ENCODE measurements at places on chromosomes 7 and 10. TPM values are rescaled to one million over a fixed set of nuclear protein-coding genes. Genes with fewer than 3 reads are reported as not detected.

DNA sequence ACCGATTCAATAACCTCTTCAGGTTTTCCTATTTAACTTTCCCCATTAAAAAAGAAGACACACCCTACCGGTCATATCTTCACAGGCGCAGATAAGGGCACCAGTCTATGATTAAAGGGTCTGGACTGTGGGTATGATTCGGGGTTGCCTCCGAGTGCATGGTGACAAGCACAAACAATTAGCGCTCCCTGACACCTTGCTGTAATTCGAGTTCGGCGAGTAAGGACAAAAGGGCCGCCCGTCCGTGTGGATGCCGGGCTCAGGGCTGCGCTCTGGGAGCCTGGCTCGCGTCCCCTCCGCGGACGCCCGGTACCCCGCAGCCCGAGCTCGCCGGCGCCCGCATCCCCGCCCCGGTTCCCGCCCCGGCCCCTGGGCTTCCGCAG is 111.9 kb upstream of the RHEB start:
- peaks cover 25% of the 10 kb centered on the region for H3K4me1 ChIP-seq
- peaks cover 12% of the 10 kb centered on the region for H3K36me3 ChIP-seq

DNA sequence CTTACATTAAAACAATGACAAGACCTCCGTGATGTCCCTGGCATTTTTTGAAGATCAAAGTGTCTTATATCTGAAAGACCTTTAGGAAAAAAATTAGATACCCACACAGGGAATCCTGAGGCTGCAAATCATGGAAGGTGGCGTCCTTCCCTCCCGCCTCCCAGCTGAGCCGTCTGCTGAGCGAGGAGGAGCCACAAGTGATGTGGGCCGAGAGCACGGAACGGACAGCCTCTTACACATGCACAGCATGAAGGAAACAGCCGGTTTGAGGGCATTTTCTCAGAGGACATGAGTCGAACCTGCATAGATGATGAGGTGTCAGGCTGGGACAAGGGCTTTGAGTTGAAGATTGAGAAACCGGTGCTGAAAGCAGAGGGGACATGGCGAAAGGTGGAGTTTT is 163.3 kb downstream of the ADARB2 start:
- H3K27ac ChIP-seq, result no peak overlapping the region
- DNase-seq, result no peak
- H3K36me3 ChIP-seq, result no peaks in the 10 kb centered on the region
- H3K27me3 ChIP-seq, result no peaks in the 10 kb centered on the region
- no peaks in the 10 kb centered on the region for H3K4me1 ChIP-seq

DNA sequence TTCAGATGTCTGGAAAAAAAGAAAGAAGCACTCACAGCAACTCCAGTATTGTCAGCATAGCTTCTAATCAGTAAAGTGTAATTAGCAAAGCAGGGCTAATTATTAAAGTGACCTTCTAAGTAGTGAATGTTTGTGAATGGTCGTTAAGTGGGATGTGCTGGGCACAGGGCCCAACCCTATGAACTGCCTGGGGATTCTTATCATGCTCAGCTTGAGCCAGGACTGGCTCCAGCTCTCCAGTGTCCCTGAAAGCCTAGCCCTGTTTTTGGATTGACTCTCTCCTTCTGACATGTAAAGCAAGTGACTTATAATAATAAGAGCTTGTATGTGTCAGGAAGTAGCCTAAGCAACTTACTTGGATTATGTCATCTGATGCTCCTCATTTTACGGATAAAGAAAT is 9.5 kb upstream of the TBX20 start:
- no peak overlapping the region for H3K27ac ChIP-seq
- DNase-seq, result no peak
- H3K4me1 ChIP-seq, result peaks cover 2% of the 10 kb centered on the region

Gene PPP1R3C
- not detected for total RNA-seq

DNA sequence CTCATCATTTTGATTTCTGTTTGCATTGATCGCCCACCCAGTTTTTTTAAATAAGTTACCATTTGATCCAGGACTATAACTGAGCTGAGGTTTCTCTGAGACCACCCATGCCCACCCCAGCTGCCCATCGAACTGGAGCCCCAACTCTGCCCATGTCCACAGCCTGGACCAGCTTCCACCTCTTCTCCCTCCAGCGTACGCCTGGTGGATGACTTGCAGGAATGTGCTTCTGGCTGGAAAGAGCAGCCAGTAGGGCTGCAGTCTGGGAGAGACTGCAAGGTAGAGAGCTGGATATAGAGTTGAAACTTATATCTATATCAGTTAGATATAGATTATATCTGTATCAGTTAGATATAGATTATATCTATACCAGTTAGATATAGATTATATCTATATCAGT is 25.8 kb upstream of the LRRC18 start:
- H3K27me3 ChIP-seq, result peaks cover 18% of the 10 kb centered on the region
- no peak for DNase-seq
- peaks cover 3% of the 10 kb centered on the region for H3K4me1 ChIP-seq

Gene PON1
- not detected for total RNA-seq

- peaks cover 53% of the 10 kb centered on the region for H3K36me3 ChIP-seq
- no peak overlapping the region for H3K4me3 ChIP-seq
- peaks cover 89% of the 10 kb centered on the region for H3K4me1 ChIP-seq
- no peaks in the 10 kb centered on the region for H3K27me3 ChIP-seq
These were observed 165.7 kb upstream of the ITGB1 start for GRCh38 chr10:33123680-33124079.

DNA sequence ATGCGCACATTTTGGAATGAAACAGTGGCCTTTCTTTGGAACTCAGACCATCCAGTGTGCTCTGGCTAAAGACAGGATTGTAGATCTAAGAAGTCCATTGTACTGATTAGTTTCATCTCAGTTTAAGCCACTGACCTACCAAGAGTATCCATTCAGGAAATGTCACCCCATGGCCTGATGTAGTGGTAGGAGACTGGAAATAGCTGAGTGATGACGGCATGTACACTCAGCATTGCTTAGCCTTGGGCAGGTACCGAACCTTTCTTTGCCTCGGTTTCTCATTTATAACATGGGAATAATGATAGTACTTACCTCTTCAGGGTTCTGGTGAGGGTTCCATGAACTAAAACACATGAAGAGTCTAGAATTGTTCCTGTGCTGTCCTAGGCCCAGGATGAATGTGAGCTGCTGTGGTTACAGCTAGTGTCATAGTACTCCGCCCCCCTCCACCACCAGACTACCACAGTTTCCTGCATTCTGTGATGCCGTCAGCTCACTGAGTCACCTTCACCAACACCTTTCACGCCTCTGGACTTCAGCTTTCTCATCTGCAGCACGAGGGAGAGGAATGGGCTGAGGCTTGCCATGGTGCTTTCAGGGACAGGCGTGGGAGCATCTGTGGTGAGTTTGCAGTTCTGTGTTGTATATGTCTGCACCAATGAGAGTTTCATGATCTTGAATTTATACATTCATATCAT is 484.0 kb upstream of the GALNT17 start:
- H3K4me1 ChIP-seq, result peaks cover 21% of the 10 kb centered on the region
- no peaks in the 10 kb centered on the region for H3K36me3 ChIP-seq
- H3K27ac ChIP-seq, result peak overlapping the region; percentile 64
- peak overlapping the region; percentile 32 for H3K4me3 ChIP-seq
- peak; percentile 85 for DNase-seq

DNA sequence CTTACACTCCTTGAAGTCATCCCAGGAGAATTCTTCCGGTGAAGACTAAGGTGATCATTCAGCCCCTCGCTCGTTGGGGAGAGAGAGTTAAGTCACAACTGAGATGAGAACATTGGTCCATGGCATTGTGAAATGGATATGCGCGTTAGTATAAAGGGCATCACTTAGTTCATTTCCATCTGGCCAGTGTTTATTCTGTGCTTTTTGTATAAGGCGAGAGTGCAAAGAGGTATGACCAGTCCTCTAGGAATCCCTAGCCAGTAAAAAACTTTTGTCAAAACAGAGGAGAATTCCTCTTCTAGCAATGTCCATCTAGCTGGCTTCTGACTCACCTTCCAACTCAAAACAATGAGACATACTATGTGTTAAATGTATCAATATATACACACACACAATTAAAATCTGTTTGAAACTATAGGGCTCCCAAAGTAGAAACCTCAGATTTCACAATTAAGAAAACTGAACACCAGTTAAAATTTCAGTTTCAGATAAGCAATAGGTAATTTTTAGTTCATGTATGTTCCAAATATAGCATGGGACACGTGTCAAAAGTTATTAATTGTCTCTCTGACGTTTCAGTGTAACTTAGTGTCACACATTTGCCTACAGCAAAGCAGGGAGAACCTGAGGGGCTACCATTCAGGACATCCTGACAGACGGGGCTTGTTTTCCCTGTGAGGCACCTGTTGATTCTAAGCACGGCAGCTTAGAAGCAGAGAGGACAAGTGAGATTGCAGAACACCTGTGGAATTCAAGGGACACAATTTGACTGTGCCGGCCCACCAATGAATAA is 158.9 kb downstream of the KLF6 start:
- H3K4me3 ChIP-seq, result no peak overlapping the region
- H3K36me3 ChIP-seq, result no peaks in the 10 kb centered on the region
- H3K27ac ChIP-seq, result no peak overlapping the region
- peaks cover 6% of the 10 kb centered on the region for H3K27me3 ChIP-seq
- H3K4me1 ChIP-seq, result peaks cover 27% of the 10 kb centered on the region

DNA sequence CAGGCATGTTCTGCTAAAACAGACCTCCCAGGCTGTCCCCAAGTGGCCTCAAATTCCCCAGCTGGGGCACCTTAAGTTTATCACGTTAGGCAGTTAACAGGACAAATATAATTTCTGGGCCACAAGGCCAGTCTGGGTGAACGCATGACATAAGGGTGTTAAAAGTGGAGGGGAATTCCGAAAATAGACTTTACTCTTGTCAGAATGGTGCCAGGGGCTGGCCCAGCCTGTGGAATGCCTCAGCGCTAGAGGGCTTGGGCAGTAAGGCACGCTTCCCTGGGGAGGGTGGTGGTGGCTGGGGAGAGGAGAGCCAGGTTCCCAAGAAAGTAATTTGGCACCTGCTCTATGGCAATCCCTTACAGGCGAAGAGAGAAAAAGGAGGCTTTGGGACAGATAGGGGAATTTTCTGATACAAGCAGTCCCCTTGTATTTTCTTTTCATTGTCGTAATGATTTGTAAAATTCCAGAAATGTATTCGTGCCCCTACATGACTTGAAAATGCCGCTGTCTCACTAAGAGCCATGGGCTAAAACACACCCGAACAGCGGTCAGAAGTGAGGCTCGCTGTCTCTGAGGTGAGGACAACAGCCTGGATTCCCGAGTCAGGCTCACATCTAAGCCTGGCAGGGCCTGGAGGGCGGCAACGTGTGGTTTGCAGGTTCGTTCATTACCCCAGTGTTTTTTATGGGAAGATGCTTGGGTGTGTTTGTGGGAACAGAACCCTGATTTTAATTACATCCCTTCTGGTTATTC is 463.2 kb upstream of the GALNT17 start:
- no peaks in the 10 kb centered on the region for H3K36me3 ChIP-seq
- H3K4me1 ChIP-seq, result peaks cover 9% of the 10 kb centered on the region
- no peak for DNase-seq
- H3K4me3 ChIP-seq, result no peak overlapping the region
- H3K27ac ChIP-seq, result no peak overlapping the region

DNA sequence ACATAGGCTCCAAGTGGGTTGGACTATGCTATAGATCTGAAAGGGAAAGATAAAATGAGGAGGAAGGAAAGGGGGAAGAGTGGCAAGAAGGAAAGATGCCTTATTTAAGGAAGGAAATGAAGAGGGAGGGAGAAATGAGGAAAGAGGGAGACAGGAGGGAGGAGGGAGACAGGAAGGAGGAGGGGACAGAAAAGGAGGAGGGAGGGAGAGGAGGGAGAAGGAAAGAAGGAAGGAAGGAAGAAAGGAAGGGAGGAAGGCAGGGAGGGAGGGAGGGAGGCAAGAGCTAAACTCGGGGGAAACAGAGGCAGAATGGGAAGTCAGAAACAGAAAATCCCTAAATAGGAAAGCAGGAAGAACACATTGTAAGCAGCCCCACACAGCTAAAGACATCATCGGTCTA is 67.4 kb downstream of the KIAA1549 start:
- H3K4me3 ChIP-seq, result no peak overlapping the region
- H3K27ac ChIP-seq, result no peak overlapping the region
- no peak for DNase-seq
- no peaks in the 10 kb centered on the region for H3K4me1 ChIP-seq
- peaks cover 36% of the 10 kb centered on the region for H3K27me3 ChIP-seq

DNA sequence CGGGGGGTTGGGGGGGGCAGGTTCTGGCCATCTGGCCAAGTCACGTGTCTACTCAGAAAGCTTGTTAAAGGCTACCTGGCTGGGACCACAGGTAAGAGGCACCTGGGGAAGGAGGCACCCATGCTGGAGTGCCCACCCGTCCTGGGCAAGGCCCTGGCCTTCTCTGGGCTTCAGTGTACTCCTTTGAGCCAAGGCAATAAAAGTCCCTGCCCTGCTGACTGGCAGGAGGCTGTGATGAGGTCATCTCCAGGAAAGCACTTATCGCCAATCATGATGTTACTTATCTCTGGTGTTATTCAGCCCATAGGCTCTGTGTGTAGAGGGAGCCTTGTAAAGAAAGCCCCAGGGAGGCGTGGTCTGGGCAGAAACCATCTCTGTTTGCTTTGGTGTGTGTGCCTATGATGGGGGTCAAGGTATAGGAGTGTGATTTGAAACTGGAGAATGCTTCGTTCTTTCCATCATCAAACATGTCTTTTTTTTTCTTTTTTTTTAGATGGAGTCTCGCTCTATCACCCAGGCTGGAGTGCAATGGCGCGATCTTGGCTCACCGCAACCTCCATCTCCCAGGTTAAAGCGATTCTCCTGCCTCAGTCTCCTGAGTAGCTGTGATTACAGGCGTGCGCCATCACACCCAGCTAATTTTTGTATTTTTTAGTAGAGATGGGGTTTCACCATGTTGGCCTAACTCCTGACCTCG is 2.5 kb upstream of the CLDN4 start:
- no peak overlapping the region for H3K4me3 ChIP-seq
- peaks cover 9% of the 10 kb centered on the region for H3K27me3 ChIP-seq
- no peaks in the 10 kb centered on the region for H3K36me3 ChIP-seq
- H3K27ac ChIP-seq, result no peak overlapping the region

Gene LARP4B
- total RNA-seq, result 103 TPM

GRCh38 chr7:150378853-150379440 is at the start of gene ZNF775:
Gene ZNF775 (plus strand): TSS chr7:150379330. CDS start chr7:150388471, 9,141 bp downstream.
- H3K4me1 ChIP-seq, result peaks cover 48% of the 10 kb centered on the region
- H3K27ac ChIP-seq, result peak within 1 kb of the TSS; percentile 72
- H3K36me3 ChIP-seq, result no peaks in the 10 kb centered on the region
- H3K4me3 ChIP-seq, result peak within 1 kb of the TSS; percentile 80

GRCh38 chr7:104106108-104106905 is 101.5 kb downstream of the ORC5 start:
- no peaks in the 10 kb centered on the region for H3K4me1 ChIP-seq
- H3K27ac ChIP-seq, result no peak overlapping the region
- H3K4me3 ChIP-seq, result no peak overlapping the region
- no peak for DNase-seq

GRCh38 chr10:3226960-3227744 is 54.6 kb upstream of the PITRM1 start:
- no peaks in the 10 kb centered on the region for H3K36me3 ChIP-seq
- H3K4me3 ChIP-seq, result no peak overlapping the region
- no peak for DNase-seq
- no peak overlapping the region for H3K27ac ChIP-seq

GRCh38 chr7:66522518-66522917 is 106.2 kb upstream of the KCTD7 start:
- no peak overlapping the region for H3K27ac ChIP-seq
- DNase-seq, result peak; percentile 26
- no peaks in the 10 kb centered on the region for H3K4me1 ChIP-seq
- H3K36me3 ChIP-seq, result no peaks in the 10 kb centered on the region
- H3K27me3 ChIP-seq, result no peaks in the 10 kb centered on the region

- no peaks in the 10 kb centered on the region for H3K4me1 ChIP-seq
- DNase-seq, result no peak
- H3K4me3 ChIP-seq, result no peak overlapping the region
- H3K36me3 ChIP-seq, result no peaks in the 10 kb centered on the region
- peaks cover 28% of the 10 kb centered on the region for H3K27me3 ChIP-seq
- no peak overlapping the region for H3K27ac ChIP-seq
These were observed 21.8 kb downstream of the UNCX start for GRCh38 chr7:1254281-1255079.
